Stimulated activated CD8-positive, alpha-beta memory T cell treated with anti-CD3 and anti-CD28 coated beads, Interleukin-7, amount 100 ng/mL, for 4 hours (primary cell): ENCODE measurements at places on chromosomes 7 and 10.

GRCh38 chr7:37441386-37441760 is 7.3 kb downstream of the ELMO1 start:
- DNase-seq: no peak

DNA sequence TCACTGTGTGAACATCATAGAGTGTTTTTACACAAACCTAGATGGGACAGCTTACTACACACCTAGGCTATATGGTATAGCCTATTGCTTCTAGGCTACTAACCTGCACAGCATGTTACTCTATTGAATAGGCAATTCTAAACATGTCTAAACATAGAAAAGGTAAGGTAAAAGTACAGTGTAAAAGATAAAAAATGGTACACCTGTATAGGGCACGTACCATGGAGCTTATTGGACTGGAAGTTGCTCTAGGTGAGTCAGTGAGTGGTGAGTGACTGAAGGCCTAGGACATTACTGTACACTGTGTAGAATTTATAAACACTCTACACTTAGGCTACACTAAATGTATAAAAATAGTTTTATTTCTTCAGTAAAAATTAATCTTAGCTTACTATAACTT is 182.0 kb upstream of the THSD7A start:
- no peak for DNase-seq

DNA sequence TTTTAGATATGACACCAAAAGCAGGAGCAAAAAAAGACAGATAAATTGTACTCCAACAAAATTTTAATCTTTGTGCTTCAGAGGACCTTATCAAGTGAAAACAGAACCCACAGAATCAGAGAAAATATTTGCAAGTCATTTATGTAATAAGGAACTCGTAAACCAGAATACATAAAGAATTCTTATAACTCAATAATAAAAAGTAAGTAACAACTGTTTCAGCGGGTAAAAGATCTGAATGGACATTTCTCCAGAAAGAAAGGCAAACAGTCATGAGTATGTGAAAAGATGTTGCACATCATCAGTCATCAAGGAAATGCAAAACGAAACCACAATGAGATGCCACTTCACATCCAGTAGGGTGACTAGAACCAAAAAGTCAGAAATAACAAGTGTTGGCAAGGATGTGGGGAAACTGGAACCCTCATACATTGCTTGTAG is 167.7 kb upstream of the KCTD7 start:
- no peak for DNase-seq

DNA sequence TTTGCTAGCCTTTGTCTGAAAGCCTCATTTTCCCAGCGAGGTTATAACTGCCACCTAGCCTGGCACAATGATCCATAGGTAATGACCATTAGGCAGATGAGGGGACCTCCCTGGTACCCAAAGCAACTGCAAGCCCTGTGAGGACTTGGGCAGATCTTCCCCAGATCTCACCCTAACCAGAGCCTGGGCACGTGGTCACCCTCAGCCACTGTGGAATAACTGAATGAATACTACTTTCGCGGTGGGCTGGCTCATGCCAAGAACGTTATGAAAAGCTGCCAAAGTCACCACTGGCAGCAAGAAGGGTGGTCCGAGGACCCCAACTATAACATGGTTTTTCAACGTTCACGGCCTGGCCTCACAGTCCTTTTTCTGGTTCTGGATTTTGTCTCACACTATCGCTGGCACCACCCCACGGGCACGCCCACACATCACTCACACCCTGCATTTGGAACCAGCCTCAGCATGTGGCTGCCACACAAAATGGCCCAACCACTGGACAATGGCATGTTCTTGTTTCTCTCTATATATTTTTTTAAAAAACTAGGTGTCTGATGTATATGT is 3.4 kb downstream of the PRKAG2 start:
- no peak for DNase-seq

DNA sequence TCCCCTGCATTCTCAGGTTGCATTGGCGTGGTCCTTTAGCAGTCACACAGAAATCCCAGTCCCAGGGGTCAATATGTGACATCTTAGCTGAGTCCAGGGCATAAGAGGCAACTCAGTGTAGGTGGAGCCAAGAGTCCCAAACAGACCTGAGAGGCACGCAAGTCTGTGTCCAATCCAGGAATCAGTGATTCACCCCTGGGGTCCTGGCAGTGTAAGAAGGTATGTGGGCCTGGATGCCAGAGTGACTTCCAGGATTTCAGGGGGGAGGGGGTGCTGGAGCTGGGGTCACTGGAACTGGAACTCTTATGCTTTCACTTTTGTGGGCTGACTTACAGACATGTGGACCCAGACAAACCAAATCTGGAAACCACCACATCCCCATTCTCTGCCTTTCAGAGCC is 26.8 kb downstream of the FRMPD2 start:
- no peak for DNase-seq

- DNase-seq: no peak
These were observed 198.3 kb upstream of the YAE1 start for GRCh38 chr7:39367943-39368342.

DNA sequence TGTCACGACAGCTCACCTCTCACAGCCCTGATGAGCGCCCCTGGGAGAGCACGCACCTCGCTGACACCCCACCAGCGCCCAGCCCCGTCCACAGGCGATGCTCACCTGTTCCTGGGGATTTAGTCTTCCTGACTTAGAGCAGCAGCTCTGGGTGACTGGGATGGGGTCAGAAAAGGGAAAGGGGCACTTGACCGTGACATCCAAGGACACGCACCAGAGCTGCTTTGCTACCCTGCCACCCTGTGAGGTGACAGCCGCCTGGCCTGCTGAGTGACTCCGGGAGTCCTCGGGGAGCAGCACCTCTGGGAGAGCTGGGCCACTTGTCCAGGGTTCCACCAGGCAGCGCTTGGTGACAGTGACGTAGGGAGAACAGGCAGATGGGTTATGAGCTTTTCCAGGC is 148.2 kb downstream of the PRKAG2 start:
- DNase-seq: no peak

- no peak for DNase-seq
These were observed 53.7 kb downstream of the C1GALT1 start for GRCh38 chr7:7236041-7236440.

DNA sequence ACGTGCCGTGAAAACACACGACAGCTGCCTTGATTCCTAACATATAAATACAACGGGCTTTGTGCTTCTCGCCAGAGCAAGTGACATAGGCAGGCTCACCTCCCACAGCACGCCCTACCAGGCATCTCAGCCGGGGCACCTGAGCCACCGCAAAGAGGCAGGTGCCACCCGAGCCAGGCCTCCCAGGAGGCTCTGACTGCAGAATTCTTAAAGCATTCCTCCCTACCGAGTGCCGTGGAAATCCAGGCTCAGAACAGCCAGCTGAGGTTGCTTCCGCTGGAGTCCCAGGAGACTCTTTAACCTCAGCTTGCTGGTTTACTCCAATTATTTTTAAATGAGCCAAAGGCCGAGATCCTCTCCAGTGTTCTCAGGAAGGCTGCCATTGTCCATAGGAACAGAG is 206.5 kb downstream of the USP6NL start:
- DNase-seq: no peak

DNA sequence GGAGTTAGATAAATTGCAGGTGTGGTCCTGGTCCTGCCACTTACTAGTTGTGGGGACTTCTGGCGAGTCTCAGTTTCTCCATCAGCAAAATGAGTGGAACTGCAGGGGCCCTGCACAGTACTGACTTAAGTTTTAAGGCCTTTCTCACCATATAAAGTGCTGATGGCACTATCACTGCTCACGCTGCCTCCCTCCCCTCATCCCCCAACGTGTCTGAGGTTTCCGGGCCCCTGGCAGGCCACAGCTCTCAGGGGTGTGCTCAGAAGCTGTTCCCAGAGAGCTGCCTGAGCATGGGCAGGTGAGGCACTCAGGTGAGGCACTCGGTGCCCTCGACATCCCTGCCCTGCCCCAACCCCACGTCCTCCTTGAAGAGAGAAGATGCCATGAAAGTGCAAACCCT is 74.2 kb downstream of the VOPP1 start:
- no peak for DNase-seq

DNA sequence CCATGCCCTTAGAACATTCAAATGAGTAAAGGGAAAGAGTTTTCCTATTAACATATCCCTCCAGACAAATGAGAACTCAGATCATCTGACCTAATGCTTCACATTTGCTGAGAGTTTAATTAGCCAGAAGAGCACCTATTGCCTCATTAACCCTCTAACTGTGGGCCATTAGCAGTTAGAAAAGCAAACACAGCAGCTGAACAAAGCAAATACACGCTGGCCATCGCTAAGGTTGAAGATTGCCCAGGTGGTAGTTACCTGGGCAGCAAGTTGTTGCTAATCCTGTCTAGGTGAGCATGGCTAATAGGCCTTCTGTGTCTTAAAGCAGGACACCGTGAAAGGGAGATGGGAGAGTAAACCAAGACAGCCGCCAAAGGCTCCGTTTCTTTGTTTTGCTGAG is 49.9 kb upstream of the UCN3 start:
- no peak for DNase-seq

DNA sequence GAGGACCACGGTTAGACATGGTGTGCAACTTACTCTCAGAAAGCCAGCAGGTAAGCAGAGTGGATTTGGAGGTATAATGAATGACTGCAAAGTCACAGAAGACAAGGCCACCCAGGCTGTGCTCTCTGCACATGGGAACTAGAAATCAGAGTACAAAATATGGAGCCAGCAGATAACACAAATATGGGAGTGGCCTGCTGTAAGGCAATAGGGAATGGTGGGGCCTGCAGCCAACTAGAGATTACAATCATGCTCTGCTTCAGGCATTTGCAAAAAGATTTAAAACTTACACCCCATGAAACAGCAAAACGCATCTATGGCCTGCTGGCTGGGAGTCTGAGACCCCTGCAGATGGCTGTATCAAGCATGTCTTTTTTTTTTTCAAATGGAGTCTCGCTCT is 47.0 kb downstream of the RGS10 start:
- DNase-seq: no peak

- no peak for DNase-seq
These were observed 37.6 kb downstream of the PITRM1 start for GRCh38 chr10:3135006-3135405.

DNA sequence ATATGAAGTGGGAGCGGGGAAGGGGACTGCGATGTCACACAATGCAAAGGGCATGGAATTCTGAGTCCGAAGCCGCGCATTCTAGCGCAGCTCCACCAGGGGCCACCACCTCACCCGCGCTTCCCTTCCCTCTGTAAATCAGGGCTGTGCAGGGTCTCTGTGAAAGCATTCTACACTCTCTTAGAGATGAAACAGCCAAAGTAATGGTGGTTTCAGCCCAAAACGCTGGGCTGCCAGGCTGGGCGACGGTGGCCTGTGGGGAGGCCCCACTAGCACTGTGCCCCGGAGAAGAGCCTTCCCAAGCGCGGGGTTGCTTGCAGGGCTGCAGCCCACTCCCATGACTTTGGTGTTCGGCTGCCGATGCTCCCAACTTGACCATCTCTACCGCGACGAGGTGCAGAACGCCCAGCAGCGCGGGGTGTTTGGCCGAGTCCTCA is 11.4 kb downstream of the ATG9B start:
- DNase-seq: no peak

DNA sequence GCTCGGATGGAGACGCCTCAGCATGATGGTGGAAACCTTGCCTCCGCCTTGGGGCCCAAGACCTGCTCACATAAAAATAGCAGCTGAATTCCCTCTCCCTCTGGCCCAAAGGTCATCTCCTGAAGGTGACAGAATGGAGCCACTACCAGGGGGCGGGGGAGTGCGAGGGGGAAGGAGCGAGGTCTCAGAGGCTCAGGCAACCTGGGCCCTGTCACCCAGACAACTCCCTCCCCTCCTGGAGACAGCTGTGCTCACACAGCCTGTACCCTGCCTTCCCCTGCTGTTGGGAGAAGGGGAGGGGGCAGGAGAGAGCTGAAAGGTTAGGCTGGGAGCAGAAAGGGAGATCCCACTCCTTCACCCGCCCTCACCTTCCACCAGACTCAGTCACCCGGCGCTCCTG is 173.0 kb upstream of the RHEB start:
- no peak for DNase-seq

DNA sequence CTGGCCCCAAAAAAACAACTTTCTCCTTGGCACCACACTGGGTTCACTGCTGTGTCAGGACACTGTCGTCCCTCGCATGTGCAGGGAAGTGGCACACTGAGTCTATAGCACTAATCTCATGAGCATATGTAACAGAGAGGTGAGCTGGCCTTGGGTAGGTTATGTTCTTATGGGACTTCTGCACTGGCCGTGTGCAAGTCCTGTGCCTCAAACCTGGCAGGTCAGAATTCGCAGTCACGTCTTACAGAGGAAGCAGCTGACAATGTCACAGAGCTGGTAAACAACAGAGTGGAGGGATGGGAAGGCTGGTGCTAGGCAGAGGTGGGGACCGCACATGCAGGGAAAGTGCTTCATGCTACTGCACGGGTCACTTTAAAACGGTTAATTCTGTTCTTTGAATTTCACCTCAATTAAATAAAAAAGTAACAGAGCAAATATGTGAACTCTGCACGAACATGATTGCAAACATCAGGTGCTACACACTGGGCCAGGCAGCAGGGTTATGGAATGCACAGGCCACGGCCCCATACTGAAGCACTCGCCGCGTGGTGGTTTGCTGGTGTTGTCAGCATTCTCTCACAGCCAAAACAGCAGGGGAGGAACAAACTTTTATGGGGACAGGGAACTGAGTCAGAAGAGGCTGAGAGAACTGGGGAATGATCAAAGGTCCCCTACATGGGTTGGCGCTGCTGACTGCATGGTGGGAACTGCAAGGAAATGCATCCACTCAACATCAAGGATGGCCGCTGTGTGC is 54.2 kb downstream of the VOPP1 start:
- no peak for DNase-seq

GRCh38 chr10:13048762-13049161 is 47.2 kb upstream of the CCDC3 start:
- no peak for DNase-seq

- DNase-seq: no peak
These were observed 151.0 kb downstream of the CHN2 start for GRCh38 chr7:29345590-29345989.

DNA sequence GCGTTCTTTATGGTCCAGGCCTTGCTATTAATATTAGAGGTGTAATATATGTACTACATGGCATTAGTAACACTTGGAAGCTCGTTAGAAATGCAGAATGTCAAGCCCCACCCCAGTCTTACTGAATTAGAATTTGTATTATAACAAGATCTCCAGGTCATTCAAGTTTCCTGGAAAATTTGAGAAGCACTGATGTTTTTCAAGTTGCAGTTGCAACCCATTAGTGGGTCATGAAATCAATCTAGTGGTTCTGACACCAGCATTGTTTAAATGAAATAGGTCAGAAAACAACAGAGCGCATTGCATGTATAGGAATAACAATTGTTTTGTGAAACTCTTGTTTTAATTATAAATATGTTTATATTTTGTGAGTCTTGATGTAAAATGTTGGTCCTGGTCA is 28.8 kb upstream of the MICU1 start:
- no peak for DNase-seq

GRCh38 chr10:49688920-49689319 is 9.5 kb downstream of the C10orf53 start:
- DNase-seq: no peak

GRCh38 chr7:71329030-71329660 is 197.2 kb downstream of the GALNT17 start:
- no peak for DNase-seq
